Brain (organoid and tissue), 16 donors: ENCODE measurements at places on chromosomes 7 and 10.

GRCh38 chr10:78203915-78204818 lies 170.5 kb downstream of the RPS24 start:
- peak; percentile 53 for DNase-seq

DNA sequence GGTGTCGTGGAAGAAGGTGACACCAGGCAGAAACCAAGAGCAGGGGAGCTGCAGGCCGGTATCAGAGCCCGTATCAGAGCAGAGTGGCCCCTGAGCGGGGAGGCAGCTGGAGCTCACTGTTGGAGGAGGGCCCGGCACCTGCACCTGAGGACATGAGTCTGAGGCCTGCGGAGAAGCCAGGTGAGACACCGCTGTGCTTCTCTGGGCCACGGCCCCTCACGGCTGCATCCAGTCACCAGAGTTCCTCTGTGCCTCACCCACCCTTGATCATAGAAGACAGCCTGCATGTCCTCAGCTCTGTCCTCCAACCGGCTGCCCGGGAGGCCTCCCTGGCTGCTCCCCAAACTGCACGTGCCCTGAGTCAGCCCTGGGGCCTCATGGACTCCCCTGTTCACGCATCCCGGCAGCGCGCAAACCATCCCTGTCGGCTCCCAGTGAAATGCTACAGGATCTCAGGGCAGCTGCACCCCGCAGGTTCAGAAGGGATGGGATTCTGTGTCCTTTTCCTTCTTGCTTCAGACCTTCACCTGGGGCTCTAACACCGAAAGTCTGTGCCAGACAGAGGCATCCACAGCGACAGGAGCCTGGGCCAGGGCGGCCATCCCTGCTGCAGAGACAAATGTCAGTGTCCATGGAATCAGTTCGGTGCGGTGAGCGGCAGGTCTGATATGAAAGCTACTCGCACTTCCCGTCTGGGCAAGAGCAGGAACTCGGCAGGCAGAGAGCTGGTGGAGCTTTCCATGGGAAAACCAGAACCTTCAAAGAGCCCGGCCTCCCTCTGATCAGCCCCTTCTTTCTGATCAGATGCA lies 111.9 kb upstream of the FAM20C start:
- DNase-seq: peak; percentile 67

GRCh38 chr7:54015251-54015650 lies 526.9 kb upstream of the VSTM2A start:
- DNase-seq: no peak

DNA sequence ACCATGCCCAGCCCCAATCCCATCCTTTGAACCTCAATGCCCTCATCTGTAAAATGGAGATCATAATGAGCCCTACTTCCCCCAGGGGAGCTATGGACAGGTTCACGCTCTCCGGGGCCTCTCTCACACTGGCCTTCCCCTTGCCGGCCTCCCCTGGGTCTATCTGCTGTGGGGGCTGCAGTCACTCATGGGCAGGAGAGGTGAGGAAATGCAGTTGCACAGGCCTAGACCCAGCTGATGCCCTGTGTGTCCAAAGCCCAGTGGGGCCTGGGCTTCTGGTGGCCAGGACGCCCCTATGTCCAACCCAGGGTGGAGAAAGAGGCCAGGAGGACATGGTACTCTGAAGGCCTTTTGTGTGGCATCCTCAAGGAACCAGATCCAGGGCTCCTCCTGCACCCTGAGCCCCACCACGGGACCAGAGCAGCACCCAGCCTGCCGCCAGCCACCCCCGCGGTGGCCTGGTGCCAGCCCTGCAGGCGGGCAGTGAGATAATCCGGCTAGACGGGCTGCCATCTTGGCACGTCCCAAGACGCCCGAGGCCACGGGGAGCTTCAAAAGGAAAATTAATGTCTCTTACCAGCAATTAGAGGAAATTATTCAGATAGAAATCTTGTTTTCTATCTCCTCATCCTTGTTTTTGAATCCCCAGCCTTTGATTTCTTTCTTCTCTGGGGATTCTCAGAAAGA lies 39.0 kb downstream of the MYL10 start:
- DNase-seq: no peak

- peak; percentile 62 for DNase-seq
Observed at GRCh38 chr10:4315551-4315950, 510.5 kb upstream of the AKR1E2 start.

- no peak for DNase-seq
Observed at GRCh38 chr10:97450828-97451227, 4.9 kb downstream of the ZDHHC16 start.

DNA sequence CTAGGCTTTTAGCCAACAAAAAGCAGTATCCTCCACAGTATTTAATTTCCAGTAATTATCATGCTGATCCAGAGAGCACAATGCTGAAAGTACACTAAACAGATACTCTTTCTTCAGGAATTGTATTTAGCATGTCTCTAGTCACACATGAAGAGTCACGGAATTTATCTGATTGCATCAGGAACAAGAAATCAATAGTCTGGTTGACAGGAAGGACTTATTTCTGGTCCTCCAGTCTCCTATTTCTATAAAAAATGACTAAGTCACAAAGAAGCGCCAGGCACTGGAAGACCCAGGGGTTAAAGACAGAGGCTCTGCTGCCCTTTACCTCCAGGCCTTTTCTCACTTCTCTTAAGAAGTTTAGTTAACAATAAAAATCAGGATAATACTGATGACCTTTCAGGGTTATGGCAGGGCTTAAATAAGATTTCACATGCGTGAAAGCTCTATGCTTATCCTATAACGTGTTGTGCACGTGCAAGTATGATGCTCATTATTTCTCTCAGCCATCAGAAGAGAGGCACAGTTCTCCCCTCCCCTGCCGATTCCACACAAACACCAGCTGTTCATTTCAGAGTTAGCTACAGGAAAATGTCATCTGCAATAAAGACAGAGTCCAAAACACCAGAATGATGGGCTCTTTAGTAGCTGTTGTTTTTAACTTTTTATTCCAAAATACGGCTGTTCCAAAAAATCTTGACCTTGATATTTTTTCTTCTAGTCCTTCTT lies 36.9 kb downstream of the SLC26A4 start:
- DNase-seq: peak; percentile 88

DNA sequence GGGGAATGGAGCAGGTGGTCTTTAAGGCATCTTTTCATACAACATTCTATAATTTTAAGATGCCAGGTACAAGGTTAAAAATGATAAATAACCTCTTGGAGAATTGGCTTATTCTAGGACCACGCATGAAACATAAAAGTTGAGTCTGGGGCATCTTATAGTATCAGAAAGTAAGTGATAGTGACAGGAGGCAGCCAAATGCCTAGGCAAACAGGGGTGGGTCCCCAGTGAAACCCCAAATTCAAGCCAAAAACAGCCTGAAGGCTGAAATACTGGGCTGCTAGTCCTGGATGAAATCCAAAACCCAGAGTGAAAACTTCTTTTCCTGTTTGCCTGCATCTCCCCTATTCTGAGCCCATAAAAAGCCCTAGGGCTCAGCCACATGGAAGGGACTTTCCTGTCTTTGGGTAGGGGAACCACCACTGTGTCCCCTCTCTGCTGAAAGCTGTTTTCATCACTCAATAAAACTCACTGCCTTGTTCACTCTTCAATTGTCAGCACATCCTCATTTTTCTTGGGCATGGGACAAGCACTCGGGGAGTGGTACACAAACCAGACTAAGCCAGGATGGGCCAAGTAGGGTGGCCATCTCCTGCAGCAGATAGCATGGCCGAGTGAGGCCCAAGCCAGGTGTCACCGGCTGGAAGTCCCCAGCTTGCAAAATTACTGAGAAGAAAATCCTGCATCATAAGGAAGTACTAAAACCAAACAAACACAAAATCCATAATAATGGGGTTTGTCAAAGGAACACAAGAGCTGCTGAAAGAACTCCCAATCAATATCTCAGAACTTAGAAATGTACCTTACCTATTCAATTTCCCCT lies 241.6 kb upstream of the GALNT17 start:
- no peak for DNase-seq
